Spleen (tissue), 13 donors: ENCODE measurements at places on chromosomes 2 and 18. TPM values are rescaled to one million over a fixed set of nuclear protein-coding genes. Genes with fewer than 3 reads are reported as not detected.
A peak's percentile ranks its signal among the peaks of the same experiment; 100 is the strongest.

- no peak for DNase-seq
Measured at GRCh38 chr2:183927406-183928325, 670.7 kb upstream of the ZNF804A start.

The HIBCH gene
- total RNA-seq = 36.7 TPM

DNA sequence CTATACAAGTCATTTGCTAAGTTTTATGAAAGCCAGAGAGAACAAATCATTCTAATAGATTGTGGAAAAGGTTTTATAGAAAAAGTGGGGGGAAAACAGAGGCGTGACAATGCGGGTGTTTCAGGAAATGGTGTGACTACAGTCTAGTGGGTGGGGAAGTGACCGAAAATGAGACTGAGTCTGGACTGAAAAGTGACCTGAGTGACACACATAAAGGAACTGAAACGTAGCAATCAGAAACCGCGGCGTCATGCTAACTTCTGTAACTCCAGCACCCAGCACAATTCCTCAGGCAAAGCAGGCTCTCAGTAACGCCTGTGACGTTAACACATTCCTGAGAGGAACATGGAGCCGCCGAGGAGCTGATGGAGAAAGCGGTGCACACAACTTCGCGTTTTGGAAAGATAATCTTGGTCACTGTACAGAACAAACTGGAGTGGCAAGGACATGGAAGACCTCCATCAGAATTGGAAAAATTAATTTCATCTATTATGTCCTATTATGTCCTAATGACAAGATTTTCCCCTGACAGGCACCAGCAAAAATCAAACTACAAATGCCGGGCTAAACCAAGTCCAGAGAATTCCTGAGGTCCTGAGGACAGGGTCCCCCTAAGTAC lies 1.4 kb upstream of the CD226 start:
- DNase-seq = no peak

The TEX44 gene
- not detected for total RNA-seq

The ITPRIPL1 gene
- 5.2 TPM for total RNA-seq

DNA sequence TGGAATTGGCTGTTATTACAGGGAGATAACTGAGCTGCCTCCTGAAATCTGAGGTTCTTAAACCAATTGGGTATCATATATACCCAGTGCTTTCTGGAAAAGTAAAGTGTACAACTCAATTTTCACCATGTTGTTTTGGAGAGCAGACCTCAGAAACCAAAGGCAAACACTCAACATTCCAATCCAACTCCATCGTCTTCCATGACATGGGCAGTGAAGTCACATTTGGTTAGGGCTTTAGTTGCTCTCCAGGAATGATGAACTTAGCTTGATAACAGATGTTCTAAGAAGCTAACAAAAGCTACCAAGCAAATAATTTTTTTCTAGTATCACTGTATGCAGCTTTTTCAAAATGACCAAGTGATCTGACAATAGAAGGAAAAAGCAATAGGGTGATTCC lies 107.0 kb upstream of the SLC35G4 start:
- no peak for DNase-seq

DNA sequence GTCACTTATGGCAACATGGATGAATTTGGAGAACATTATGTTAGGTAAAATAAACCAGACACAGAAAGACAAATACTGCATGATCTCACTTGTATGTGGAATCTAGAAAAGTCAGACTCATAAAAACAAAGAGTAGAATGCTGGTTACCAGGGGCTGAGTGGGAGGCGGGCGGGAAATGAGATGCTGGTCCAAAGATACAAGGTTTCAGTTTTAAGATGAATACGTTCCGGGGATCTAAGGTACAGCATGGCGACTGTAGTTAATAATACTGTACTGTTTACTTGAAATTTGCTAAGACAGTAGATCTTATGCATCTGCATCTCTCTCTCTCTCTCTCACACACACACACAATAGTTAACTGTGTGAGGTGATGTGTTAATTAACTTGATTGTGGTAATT lies 14.2 kb downstream of the FAM110C start:
- no peak for DNase-seq

The WDSUB1 gene
- total RNA-seq = 10.1 TPM

DNA sequence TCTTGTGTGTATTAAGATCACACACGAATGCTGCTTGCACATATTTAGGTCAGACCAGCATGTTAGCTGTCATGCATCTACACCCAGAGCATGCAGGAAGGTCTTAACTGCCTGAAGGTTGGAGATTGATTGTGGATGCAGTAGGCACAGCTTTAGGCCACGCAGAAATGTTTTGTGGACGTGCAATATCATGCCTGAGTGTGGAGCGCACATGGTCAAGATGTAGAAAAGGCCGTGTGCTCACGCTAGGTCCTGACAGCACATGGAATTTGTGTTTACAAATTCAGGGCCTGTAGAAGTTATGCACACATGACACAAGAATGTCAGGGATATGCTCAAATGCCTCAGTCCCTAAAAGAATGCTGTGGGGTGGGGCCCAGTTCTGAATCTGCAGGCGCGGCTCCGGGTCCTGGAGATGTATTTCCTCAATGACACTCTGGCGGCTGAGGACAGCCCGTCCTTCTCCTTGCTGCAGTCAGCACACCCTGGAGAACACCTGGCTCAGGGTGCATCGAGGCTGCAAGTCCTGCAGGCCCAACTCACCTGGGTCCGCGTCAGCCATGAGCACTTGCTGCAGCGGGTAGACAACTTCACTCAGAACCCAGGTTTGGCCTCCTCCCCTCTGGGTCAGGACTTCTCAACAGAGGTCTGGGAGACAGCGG lies 27.9 kb downstream of the MARCO start:
- DNase-seq = no peak

The ACADL gene
- not detected for total RNA-seq

The ADNP2 gene
- total RNA-seq = 20.6 TPM

DNA sequence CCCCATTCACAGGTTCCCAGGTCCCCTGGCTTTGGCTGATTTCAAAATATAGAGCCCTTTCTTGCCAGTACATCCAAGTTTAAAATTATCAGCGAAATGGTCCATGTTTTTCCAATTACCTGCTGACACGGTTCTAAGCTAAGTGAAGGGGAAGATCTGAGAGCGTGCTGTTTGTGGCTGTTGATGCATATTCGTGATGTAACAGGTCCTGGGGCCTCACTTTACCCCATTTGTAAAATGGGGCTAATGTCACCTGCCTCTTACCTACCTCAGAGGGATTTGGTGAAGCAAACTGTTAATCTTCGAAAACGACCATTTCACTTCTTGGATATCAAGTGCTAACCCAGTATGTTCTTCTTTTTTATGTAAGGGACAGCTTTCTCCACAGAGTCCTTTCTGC lies 33.0 kb downstream of the SLC1A4 start:
- DNase-seq = no peak

The HOXD13 gene
- total RNA-seq = not detected

The PSMA8 gene
- not detected for total RNA-seq

DNA sequence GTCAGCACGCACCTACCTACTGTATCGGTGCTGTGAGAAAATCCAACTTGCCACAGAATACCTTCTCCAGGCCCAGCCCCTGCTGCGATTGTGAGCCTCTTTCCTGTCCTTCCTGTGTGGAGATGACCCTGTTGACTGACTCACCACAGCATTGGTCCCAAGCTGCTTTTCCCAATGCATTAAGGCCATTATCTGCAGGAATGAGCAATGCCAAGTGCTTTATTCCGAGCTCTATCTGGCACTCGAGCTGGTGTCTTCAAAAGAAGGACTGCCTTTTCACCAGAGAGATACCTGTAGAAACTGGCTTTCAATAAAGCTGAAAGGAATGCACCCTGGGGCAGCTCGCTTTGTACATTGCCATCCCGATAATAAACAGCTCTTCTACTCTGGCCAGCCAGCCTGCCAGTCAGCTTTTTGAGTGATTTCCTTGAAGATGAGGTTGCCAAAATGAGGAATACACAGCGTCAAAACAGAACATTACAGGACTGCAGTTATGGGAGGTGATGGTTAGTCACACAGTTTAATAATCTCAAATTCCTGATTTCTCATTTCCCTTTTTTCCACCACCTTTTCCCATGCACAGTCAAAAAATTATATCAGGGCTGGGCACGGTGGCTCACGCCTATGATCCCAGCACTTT lies 8.3 kb upstream of the RNF103 start:
- DNase-seq = peak; percentile 31
